Muscle of back (tissue), 13 donors: ENCODE measurements at places on chromosomes 7 and 10. TPM values are rescaled to one million over a fixed set of nuclear protein-coding genes. Genes with fewer than 3 reads are reported as not detected.

GRCh38 chr7:22858640-22859561 is 36.3 kb upstream of the TOMM7 start:
- DNase-seq = no peak

- DNase-seq = no peak
These were observed 162.0 kb upstream of the TMEM72 start for GRCh38 chr10:44749151-44749550.

DNA sequence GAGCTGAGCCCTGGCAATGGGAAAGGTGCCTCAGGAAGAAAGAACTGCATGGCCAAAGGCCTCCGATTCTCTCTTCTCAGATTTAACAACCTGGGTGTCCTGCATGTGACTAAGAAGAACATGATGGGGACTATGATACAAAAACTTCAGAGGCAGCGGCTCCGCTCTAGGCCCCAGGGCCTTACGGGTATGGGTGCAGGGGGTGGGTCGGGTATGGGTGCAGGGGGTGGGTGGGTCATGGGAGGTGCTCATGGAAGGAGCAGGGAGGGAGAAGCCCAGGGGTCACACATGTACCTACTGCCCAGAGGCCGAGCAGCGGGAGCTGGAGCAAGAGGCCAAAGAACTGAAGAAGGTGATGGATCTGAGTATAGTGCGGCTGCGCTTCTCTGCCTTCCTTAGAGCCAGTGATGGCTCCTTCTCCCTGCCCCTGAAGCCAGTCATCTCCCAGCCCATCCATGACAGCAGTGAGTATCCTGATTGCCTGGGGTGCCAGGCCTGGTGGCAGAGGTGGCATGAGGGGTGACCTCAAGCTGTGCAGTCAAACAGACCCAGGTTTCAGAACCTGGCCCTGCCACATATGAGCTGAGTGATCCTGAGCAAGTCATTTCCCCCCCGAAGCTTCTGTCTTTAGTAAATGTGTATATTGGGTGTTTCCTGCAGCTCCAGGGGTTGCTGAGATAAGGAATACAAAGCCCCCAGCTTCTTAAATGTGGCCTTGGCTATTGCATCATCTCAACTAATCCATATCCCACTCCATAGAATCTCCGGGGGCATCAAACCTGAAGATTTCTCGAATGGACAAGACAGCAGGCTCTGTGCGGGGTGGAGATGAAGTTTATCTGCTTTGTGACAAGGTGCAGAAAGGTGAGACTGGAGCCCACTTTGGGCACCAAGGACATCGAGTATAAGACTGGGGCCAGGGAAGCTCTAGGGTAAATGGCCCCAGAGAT is 2.0 kb downstream of the NFKB2 start:
- DNase-seq = no peak

- DNase-seq = no peak
These were observed 121.6 kb downstream of the RELN start for GRCh38 chr7:103867874-103868273.

DNA sequence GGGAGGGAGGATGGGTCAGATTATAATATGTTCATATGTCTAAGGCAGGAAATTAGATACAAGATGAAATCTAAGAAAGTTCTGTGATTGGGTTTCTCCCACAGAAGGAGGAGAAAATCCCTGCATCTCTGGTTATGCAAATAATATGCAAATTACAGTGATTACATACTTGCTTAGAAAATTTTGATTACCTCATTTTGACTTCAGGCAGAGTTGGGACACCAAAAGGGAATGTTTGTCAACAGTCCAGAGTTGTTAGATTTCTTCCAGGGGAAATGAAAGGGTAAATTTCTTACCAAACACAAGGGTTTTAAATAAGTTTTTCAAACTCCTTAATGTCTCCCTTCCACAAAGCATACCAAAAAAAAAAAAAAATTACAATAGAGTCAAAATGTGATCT is 101.4 kb upstream of the STEAP1B start:
- DNase-seq = no peak

GRCh38 chr7:138978541-138979184 is 2.5 kb downstream of the KIAA1549 start:
- no peak for DNase-seq

GRCh38 chr7:15764010-15764409 is 77.5 kb upstream of the MEOX2 start:
- peak; percentile 56 for DNase-seq

GRCh38 chr7:74143383-74143782 is 30.8 kb upstream of the EIF4H start:
- no peak for DNase-seq

- no peak for DNase-seq
These were observed 20.7 kb downstream of the POLL start for GRCh38 chr10:101567165-101568006.

DNA sequence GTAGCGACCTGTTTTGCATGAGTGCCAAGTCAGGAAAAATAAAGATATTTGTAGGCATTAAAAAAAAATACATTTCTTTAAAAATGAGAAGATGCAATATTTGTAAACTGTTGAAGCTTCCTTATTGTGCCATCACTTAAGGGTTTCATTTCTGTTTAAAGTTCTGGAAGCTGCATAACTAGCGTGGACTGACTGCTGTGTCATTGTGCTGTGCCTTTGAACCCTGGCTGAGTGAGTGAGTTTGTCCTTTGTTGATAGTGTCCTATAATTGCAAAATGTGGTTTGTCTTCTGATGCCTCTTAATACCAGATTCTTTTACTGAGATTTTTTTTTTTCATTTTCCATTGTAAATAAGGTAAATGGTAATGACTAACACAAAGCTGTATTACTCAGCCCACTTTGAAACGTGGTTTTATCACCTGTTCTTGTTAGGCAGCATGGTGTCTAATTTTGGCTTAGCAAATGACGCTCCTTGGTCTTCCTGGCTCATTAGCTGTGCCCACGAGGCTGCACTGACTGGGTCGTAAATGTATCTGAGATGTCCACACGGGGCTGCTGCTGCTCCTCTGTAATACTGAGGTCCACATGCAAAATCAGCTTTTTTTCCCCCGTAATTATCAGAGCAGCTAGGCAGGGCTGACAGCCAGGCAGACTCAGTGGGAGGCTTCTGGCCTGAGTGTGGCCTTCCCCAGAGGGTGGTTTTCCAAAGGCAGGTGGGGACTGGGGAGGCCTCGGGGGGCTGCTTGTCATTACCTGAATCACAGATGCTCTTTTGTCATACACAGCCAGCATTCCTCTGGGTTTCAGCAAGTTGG is 14.8 kb downstream of the ZSCAN25 start:
- peak; percentile 3 for DNase-seq

CASP7 gene
- 15.5 TPM for polyA plus RNA-seq

CDC123 gene
- 93.6 TPM for polyA plus RNA-seq
